ENCODE measurements at places on chromosomes 3 and 15.

GRCh38 chr3:21331321-21331720 lies 419.7 kb downstream of the ZNF385D start:
- no peak for DNase-seq

DNA sequence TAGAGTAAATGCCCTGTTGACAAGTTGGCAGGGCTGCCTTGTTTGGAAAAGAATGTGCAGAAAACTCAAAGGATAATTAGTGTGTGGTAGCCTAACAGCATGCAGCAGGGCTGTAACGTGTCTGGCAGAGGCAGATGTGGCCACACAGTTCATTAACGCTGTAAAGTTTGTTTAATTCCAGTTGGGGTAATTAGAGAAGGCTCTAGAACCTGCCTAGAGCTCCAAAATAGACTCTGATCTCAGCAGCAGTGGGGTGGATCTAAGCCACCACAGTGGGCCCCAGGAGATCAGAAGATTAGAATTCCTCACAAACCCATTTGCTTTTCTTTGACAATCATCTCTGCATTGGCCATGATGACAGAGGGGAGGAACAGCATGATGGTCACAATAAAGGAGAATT lies 65.1 kb upstream of the LEKR1 start:
- no peak for DNase-seq

DNA sequence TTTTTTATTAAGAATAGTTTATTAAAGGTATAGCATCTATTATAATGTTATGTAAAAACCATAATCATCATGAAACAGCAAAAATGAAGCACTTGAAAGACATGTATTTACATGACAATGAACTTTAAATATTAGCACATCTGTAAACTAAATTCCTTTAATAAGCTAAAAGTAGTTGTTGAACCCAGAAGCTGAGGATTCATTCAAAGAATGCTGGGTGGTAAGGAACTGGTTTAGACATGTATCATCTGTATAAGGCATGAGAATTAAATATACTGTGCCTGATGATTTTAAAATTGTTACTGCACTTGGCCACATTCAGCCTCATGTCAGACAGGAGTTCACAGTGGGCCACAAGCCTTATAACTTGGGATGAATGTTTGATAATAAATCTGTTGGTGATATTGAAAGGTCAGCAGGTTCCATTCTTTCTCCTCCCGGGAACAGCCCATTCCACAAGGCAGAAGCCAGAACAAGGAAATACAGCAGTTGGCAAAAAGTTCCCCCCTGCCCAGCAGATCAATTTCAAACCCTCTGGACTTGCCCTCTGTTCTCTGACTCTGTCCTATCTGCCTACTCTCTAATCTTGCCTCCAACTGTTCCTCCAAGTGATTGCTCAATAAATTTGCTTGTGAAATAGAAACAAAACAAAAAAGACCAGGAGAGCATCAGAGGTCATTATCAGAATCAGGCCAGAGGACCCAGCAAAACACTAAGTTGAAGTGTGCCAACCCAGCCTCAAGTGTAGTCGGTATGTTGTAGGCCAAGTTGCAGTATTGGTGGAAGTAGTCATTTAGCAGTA lies 49.8 kb upstream of the TEX264 start:
- no peak for DNase-seq

DNA sequence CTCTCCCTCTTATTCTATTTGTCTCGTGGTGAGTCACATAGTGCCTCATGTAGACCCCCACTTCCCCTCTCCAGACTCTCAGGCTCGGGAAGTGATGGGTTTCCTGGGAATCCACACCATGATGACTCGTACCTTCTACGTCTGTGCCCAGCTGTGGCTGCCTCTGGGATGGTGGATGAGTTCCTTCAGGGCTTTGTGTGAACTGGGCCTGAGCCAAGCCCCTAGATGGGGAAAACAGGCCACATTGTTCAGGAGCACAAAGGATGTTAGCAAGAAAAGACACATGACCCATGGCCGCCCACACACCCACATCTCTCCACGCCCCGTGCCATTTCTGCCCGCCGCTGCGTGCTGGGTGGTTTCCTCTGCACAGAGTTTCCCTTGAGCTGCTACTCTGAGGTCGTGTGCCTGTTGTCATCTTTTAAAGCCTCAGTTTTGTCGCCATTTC lies 10.5 kb downstream of the ISG20 start:
- DNase-seq: peak; percentile 98

- no peak for DNase-seq
These were observed 109.0 kb upstream of the CTDSPL start for GRCh38 chr3:37752649-37753025.

DNA sequence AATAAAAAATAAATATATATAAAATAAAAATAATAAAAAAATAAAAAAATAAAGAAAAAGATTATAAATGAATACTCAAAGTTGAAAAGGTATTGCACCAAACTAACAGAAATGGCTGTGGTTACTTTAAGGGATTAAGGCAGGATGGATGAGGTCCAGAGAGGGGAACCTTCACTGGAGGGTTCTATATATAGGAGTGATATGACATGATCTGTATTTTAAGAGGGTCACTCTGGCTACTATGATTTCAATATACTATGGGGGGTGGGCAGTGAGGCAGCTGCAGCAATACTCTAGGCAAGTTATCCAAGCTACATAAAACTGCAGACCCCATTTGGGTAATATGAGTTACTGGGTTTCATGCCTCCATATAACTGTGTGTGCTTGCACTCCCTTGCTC lies 24.6 kb downstream of the ACAD11 start:
- no peak for DNase-seq

DNA sequence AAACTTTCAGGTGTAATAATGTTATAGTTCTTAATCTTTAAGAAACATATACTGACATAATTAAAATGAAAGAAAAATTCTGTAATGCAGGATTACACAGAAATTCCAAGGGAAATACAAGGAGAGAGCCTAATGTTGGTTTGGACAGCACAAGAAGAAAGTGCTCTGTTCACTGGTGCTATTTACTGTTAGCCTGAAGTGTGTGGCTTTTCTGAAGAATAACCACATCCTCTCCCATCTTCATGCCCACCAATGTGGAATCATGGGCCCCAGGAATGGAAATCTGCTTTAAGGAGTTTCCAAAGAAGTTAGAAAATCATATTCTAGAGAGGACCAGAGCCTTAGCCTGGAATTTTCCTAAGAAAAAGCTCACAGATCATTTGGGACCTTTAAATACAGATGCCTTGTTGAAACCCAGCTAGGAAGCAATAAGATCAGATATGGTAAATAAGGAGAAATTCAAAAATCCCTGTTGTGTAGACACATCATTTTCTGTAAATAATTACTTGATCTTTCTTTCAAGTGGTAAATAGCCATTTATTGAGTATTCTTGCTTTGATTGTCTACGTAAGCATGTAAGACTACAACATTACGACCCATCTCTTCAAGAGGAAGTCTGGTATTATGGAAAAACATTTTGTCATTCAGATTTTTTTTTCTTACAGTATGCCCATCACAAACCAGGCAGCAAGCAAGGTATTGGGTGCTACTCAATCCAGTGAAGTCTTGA lies 10.3 kb upstream of the USP50 start:
- no peak for DNase-seq

DNA sequence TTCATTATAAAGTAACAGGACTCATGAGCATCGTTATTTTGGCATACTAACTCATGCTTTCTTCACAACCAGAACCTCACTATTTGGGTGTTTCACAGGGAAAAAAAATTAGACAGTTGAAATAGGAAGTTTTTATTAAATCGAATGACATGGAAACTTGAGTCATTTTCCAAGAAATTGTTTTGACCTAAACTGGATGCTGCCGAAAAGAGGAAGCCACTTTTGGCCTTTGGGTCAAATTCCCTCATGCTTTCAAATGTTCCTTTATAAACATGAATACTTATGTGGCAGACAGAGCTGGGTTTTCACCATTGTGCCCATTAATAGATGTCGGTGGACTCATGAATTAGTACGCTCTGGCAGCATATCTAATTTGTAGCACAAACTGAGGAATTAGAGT lies 224.9 kb downstream of the MCTP2 start:
- no peak for DNase-seq

- DNase-seq: no peak
These were observed 4.1 kb downstream of the SEMA4B start for GRCh38 chr15:90205050-90205848.

GRCh38 chr15:100900136-100900794 lies 18.9 kb upstream of the LRRK1 start:
- no peak for DNase-seq

GRCh38 chr3:180615954-180616353 lies 14.0 kb downstream of the TTC14 start:
- no peak for DNase-seq

- peak; percentile 8 for DNase-seq
These were observed 12.2 kb downstream of the CALML4 start for GRCh38 chr15:68192804-68193486.

DNA sequence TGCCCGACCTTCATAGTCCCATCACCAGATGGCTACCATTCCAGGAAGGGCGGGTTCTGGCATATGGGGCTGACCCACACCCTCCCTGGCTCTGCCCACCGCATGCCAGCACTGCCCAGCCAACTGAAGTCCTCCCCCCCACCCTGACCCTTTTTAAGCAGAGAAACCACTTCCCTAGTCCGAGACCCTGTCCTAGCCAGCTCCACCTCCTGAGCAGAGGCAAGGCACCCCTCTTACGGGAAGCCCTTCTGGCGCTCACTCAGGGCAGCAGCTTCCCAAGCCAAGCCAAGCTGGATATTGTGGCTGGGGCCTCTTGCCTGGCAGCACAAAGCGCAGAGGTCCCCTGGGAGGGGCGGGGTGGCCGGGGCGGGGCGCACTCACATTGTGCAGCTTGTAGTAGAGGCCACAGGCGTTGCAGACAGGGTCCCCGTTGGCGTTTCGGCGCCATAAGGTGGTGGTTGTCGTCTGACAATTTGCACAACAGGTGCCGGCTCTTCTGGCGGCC lies 11.5 kb downstream of the GATA2 start:
- peak; percentile 90 for DNase-seq

GRCh38 chr3:112233083-112233482 lies 60.9 kb downstream of the SLC9C1 start:
- no peak for DNase-seq
